ENCODE measurements at places on chromosomes 1 and 21. TPM values are rescaled to one million over a fixed set of nuclear protein-coding genes. Genes with fewer than 3 reads are reported as not detected.

GRCh38 chr1:161238039-161238473 is at the start of gene NR1I3:
TSS of gene NR1I3 (minus strand) at chr1:161238203. CDS start at chr1:161236565, 1,638 bp downstream.
- no peak for DNase-seq

DNA sequence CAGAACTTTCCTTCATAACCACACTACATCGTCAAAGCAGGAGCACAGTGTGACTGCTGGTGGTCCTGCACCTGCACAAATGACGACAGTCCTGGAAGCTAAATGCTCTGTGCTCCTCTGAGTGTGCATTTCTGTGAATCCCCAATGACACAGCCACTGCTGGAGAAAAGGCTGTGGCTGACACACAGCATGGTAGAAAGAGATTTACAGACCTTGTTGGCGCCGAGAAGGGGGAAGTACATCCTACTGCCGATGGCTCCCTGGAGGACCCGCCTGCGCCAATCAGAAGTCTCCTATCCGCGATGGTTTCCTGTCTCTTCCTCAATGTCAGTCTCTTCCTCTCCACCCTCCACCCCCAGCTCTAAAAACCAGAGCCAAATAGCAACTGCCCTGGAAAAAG is 115.4 kb upstream of the RAB4A start:
- DNase-seq = no peak

Gene RXFP4
- not detected for total RNA-seq

Gene EFNA4
- 1.7 TPM for total RNA-seq

Gene LIN28A
- total RNA-seq = not detected
